ENCODE measurements at places on chromosomes 11 and 22. TPM values are rescaled to one million over a fixed set of nuclear protein-coding genes. Genes with fewer than 3 reads are reported as not detected.

DNA sequence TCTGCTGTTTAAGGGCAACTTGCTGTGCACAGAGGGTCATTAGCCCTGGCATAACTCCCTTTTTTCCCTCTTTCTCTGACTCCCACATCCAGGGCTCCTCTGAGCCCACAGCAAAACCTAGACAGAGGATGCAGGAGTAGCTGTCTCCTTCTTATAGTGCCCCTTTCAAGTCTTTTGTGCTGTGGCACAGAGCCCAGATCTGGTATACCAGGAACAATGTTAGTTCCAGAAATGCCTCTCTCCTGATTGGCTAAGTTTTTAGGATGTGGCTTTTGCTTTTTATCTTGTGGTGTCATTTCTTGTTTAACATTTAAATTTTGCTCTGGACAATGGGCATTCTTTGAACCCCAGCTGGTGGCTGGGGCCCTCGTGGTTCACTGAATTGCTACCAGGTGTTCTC lies 25.6 kb upstream of the RRM1 start:
- no peak for DNase-seq

GRCh38 chr11:69296890-69297786 lies 3.2 kb downstream of the MYEOV start:
- peak; percentile 98 for DNase-seq

- DNase-seq, result no peak
Observed at GRCh38 chr11:10731064-10731680, 19.9 kb upstream of the CTR9 start.

- DNase-seq, result peak; percentile 16
Observed at GRCh38 chr11:34651551-34651950, 30.7 kb downstream of the EHF start.

DNA sequence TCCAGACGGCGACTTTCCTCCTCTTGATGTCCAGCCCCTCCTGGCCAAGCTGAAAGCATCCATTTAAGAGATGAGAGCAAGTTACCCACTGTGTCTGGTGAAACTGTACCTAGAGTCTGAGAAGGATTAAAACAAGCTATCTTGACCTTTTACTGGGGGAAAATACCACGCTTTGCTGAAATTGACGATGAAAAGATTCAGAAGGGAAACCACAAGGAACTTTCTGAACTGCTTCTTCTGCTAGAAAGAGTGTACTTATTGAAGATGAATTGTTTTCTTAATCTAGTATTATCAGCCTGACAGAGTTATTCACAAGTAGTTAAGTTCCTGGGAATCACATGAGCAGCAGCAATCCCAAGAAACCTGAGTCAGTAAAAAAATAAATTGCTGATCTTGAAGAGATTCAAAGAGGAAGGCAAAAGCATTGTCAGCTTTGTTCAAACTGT lies 13.1 kb upstream of the MS4A6A start:
- peak; percentile 81 for DNase-seq

- DNase-seq, result no peak
Observed at GRCh38 chr22:20423008-20423905, 14.4 kb downstream of the SCARF2 start.

DNA sequence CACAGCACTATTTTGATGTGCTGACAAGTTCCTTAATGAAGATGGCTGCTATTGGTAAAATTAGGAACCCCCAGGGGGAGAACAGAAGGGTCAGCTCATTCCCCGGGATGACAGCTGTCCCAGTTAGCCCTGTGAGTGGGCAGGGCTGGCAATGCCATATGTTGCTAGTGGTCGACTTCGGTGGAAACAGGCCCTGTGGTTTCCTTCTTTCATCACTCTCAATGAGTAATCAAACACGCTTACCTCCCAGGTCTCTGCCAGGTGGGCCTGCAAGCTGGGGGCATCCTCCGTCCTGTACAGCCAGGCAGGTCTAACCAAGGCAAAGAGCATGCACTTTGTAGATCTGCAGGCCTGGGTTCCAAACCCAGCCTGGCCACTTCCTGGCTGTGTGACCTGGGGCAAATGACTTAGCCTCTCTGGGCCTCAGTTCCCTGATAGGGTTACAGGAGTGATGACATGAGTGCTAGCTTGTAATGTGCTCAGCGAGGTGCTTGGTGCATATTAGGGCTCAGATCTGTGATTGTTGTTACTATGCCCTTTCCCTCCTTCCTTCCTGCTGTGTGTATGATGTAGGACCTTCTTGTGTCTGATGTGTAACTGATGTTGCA lies 85.2 kb downstream of the TSPAN18 start:
- DNase-seq, result no peak

- peak; percentile 73 for DNase-seq
Observed at GRCh38 chr22:40673017-40673416, 6.3 kb upstream of the MCHR1 start.

Gene MFNG
- total RNA-seq, result 188 TPM

Gene CCDC116
- 0.53 TPM for total RNA-seq

Gene OR6T1
- total RNA-seq, result not detected

Gene TTC28
- total RNA-seq, result 51.1 TPM

Gene TENM4
- total RNA-seq, result 0.27 TPM

Gene CNIH2
- 0.78 TPM for total RNA-seq

Gene ALX4
- not detected for total RNA-seq

Gene VSIG10L2
- total RNA-seq, result not detected

Gene PKP3
- 0.27 TPM for total RNA-seq

Gene UCP3
- 1.3 TPM for total RNA-seq
